Amniotic epithelial cell (primary cell): ENCODE measurements at places on chromosomes 5 and 9.

DNA sequence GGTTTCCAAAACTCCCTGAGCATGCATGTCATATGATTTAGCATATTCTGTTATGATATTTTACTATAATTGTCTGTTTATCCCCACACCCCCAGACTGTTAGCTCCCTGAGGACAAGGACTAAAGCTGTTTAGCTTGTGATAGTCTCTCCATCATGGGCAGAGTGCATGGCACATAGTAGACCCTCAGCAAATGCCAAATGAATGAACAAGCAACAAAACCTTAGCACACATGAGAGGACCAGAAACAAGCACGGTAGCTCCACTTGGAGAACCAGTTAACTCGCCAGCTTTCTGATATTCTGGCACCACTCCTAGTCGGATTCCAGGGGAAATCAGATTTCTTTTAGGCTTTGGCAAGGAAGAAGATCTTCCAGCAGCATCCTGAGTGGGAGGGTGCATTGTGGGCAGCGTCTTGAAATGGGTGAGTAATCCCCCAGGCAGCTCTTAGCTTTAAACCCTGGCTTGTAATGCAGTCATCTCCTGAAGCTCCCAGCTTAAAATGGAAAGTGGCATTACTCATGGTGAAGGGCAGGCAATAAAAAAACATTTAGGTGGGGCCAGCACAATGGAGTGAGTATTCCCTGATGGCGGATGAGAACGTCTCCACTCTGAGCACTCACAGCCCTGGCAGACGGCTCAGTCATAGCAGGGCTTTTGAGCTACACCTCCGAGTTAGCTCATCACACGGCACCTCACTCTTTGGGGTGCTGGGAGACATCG is 41.1 kb downstream of the FGF1 start:
- peak; percentile 99 for DNase-seq

GRCh38 chr5:32714836-32715235 is 3.7 kb downstream of the NPR3 start:
- no peak for DNase-seq

DNA sequence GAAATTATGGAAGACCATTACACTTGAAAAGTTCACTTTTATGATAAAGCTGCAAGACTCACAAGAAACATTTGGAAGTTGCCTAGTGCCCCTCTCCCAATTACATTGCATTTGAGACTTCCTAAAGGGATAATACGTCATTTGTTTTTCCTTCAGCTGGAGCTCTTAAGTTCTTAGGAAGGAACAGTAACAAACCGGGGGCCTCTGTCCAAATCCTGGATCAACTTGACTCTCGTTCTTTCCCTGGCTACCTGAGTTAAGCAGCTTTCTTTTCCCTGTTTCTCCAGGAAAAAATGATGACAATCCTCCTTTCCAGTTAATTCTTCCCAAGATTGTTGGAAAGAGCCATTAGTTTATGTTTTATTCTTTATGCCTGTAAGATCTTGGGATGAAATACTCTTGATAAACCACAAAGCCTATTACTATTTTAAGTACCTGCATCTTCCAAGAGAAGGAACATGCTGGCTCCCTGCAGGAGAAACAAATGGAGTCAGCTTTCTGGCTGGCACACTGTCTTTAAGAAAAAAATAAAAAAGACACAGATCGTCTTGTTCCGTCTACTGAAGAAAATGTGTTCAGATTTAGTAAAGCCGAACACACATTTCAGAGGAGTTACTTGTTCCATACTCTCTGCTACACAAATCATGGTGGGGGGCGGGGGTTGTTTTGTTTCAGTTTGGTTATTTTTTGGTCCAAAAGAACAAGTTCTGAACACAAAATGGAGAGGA is 297.9 kb downstream of the EFNA5 start:
- DNase-seq: peak; percentile 49

DNA sequence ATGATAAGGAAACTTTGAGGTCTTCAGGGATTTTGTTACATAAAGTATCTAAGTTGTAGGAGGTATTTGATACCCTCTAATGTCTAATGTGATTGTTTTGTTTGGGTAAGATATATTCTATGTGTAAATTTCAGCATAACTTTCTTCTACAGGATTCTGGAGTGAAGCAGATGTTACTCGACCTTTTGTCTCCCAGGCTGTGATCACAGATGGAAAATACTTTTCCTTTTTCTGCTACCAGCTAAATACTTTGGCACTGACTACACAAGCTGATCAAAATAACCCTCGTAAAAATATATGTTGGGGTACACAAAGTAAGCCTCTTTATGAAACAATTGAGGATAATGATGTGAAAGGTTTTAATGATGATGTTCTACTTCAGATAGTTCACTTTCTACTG is 6.0 kb downstream of the MRPS30 start:
- no peak for DNase-seq

GRCh38 chr9:2128141-2128540 is 113.0 kb downstream of the SMARCA2 start:
- DNase-seq: no peak

DNA sequence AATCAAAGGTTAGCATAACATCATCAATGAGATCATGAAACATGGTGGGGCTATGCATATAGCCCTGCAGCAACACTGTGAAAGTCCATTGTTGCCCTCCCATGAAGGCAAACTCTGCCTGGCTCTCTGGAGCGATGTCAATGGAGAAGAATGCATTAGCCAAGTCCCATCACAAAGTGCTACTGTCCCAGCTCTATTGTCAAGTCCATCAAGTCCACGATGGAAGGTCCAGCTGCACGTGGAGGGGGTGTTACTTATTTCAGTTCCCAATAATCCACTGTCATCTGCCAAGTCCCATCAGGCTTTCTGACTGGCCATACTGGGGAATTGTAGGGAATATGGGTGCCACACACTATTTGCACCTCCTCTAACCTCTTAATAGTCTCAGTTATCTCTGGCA is 10.8 kb downstream of the DMAC1 start:
- no peak for DNase-seq

- DNase-seq: peak; percentile 13
Measured at GRCh38 chr5:151053796-151054462, 26.9 kb downstream of the TNIP1 start.

DNA sequence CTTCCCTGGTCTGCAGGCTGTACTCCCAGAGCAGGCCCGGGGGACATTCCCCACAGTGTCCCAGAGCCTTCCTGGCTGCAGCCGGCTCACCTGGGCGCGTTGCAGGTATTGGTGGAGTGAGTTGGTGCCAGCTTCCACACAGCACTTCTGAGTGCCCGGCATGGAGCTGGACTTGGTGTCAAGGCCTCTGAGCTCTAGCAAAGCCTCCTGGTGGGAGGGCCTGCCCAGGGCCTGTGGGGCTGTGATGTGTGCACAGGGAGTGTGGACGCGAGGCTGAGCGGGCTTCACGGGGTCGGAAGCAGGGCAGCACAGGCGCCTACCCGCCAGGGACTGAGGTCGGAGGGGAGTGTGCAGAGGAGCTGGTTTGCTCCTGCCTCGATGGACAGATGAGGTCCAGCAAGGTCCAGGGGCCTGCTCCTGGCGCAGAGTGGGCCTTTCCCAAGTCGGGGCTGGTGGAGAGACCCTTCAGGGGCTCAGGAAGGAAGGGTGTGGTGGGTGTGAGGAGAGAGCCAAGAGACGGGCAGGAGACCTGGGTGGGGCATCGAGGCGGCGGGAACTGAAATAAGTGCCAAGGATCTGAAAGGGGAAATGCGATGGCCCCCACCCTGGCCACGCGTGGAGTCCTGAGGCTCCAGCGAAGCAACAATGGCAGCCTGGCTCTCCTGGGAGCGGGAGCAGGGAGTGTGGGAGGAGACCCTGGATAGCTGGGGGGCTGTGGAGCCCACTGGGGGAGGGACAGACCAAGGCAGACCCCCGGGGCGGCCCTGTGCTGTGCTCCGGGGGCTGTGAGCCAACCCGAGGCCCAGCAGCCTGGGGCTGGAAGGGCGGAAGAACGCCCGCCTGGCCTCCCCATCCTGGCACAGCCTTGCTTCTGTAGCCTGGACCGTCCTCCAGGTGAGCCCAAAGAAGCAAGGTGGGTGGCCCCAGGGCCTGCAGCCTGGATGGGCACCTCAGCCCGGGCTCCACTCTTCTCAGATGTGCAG is 78.4 kb downstream of the RXRA start:
- DNase-seq: no peak

GRCh38 chr5:94080390-94080789 is 339.0 kb upstream of the POU5F2 start:
- no peak for DNase-seq

DNA sequence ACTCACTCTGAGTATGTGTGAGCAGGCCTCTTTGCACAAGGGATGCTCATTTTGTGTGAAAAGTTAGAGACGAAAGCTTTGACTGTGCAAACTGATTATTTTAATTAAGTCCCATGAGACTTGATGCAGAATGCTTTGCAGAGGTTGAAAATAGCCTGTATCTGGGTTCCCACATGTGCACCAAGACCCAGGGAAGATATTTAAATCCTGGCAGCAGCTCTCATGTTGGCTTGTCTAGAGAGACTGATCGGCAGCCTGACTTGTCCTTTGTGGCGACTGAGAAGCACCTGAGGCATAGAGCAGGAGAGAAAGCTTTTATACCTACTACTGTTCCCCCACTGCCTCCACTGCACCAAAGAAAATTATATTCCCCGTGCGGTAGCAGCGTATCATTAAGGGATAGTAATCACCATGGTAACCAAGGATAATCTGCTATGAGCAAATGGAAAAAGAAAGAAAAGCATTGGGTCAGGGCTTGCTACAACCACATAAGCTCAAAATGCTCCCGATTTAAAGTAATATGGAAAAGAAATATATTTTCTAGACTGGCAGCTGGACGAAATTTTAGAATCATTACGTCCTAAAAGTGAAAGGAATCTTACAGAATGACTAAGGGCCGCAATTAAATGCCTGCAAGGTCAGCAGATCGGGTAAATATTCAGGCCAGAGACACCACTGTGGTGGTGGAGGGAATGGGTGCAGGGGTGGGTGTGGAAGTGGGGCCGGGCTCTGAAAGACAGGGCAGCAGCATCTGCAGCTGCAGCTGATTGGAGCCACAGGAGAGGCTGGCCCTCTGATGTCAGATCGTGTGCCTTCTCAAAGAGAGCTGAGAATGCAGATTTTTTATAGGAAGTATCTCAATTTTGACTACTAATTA is 135.3 kb upstream of the EPB41L4A start:
- no peak for DNase-seq

DNA sequence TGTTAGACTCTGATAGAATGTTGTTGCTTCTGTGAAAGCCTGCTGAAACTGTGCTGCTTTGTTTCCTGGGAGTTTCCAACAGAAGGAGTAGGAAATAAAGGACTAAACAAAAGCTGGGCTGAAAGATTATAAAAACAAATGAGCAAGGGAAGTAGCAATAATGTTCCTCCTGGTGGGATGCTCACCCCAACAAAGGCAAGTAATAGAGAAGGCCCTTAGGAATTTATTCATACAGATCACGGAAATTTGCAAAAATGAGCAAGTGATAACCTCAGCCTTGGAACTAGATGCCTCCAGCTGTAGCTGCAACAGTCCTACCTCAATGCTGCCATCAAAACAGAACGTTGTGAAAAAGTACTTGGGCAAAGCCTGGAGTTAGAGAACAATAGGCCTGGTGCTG is 1248.0 kb upstream of the C9orf72 start:
- no peak for DNase-seq

DNA sequence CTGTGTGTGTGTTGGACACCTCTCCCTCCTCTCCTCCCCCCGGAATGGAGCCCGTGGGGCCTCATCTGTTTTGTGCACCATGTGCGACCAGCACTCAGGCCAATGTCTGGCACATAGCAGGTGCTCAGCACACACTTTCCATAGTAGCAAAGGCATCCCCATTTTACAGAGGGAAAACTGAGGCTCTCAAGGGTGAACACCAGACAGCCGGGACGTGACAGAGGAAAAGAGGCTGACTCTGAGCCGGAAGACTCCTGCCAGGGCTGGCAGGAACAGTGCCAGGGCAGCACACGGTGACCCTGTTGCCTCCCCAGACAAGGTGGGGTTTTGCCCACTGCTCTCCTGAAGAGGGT is 1.8 kb upstream of the AGPAT2 start:
- no peak for DNase-seq

- DNase-seq: no peak
Measured at GRCh38 chr9:6816581-6816980, 58.8 kb downstream of the KDM4C start.

GRCh38 chr9:119240546-119240945 is 128.7 kb downstream of the BRINP1 start:
- DNase-seq: no peak

DNA sequence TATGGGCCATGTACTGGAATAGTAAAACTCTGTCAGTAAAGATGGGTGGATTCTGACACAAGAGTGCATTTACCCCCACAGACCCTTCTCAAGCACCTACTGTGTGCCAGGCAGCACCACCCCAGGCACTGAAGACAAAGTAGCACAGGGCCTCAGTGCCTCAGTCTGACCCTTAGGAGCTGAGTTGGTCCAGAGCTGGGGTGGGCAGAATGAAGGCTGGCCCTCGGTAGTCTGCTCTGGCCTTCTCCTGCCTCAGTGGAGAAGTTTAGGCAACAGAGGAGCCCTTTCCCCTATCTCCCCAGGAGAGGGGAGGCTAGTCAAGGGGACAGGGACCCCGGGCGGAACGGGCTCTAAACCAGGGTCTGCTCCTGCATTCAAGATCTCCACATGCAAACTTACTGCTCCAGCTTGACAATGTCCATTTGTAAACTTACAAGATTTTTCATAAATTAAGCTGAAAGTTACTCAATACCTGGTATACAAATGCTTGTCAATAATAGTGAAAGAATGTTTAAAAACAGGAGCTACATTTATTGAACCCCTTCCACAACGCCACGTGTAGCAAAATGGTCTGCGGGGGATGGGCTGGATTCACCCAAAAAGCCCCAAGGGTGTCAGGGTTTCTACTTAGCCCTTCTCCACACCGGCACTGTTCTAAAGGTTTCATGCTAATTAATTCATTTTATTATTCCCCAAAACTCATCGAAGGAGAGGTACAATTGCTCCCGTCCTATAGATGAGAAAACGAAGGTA is 1.5 kb downstream of the VDAC1 start:
- no peak for DNase-seq

GRCh38 chr5:95743232-95743631 is 12.1 kb downstream of the RHOBTB3 start:
- DNase-seq: no peak

DNA sequence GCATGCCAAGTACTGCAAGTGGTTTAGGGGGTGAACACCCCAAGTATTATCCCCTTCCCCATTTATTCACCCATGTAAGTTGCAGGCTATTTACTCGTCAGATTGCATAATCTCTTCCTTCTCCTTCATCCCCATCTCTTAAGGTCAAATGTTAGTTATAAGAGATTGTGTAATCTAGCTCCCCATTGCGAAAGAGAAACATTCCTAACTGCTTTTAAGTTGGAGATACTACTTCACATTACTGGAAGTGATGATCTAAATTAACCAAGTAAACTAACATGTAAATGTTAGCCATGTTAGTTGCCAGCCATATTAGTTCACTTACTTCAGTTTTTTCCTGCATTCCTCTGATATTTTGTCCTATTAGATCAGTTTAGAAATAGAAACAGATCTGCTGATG is 262.3 kb downstream of the TAF11L14 start:
- peak; percentile 66 for DNase-seq

GRCh38 chr9:121759996-121760395 is 108.6 kb downstream of the DAB2IP start:
- DNase-seq: no peak

DNA sequence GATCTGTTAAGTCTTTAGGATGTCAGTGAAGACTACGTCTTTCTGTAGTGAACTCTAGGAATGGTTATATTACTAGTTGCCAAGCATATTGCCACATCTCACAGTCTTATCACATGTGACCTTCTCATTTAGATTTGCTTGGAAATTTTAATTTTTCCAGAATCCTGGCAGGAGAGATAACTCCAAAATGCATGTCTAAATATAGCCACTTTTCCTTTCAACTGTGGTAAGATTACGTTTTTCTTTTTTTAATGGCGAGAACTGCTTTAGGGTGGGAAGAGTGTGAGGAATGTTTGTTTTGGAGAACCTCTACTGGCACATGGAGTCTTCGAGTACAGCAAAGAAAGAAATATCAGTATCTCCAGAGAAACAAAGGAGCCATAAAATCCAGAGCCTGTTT is 91.7 kb upstream of the ADAMTSL1 start:
- peak; percentile 13 for DNase-seq
